Suppressor macrophage (primary cell): ENCODE measurements at places on chromosomes 16 and 17.

DNA sequence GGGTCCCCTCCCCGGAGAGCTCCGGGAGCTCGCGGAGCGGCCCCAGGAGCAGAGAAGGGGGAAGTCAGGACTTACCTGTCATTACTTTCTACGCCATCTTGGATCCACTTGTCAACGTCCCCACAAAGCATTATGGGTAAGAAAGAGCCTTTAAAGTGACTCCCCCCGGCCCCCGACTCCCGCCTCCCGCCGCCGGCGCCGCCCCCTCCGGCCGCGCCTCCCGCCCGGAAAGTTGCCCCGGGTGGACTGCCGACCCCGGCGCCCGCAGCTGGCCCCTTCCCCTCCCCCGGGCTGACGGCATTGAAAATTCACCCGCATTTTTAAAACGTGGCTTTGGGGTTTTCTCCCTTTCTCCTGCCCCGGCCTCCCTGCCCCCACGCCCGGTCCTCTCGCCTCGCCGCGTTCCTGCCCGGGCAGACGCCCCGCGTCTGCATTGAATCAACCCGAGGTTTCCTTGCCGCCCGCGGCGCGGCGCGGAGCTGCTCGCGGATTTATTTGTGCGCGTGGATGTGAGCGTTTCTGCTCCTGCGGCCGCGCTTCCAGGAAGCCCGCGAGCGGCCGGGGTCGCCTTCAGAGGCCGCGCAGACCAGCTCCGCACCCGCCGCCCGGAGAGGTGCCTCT is at the start of gene HELZ:
Gene HELZ, minus strand, starts transcription at position 124 of the 621 bp plus-strand sequence. CDS start 26,392 bp downstream, outside the sequence.
- peak; percentile 89 for DNase-seq

GRCh38 chr17:44390250-44390870 is 911 bp upstream of the ITGA2B start:
- no peak for DNase-seq

DNA sequence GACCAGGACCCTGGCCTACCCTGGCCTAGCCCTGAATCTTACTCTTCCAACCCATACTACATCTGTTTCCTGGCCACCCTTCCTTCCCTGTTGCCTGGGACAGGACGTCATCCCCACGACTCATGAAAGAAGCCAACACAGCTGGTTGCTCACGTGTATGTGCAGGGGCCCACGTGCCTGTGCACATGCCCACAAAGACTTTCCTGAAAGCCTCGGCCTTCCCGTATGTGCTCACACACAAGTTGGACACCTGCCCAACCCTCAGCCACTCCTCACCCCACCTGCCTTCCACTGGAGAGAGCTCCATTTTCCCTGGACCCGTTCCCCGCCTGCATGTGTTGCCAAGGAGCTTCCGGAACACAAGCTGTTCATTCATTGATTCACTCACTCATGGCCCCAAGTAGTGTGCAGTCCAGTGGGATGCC is 7.0 kb downstream of the PLXDC1 start:
- no peak for DNase-seq

DNA sequence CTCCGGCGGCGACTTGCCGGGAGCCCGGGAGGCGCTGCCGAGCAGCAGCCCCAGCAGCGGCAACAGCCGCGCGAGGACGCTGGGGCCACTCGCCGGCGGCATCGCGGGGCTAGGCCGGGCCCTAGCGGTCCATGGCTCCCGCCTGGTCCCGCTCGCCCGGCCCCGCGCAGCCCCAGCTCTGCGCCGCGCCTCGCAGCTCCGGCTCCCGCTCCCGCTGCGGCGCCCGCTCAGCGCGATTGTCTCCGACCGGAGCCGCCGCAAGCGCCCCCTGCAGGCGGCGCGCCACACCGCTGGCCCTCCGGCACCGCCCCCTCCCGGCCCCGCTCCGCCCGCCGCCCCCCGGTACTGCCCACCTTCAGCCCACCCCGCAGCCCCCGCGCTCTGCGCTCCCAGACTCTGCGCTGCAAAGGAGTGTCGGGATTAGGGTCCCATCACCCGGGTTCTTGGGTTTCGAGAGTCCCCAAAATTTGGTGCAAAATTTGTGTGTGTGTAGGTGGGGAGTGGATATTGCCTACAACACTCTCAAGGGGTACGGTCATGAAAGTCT is at the start of gene FAM171A2:
Gene FAM171A2, minus strand, starts transcription at position 241 of the 547 bp plus-strand sequence. Its CDS starts 139 bp downstream, at position 102.
- peak; percentile 70 for DNase-seq

DNA sequence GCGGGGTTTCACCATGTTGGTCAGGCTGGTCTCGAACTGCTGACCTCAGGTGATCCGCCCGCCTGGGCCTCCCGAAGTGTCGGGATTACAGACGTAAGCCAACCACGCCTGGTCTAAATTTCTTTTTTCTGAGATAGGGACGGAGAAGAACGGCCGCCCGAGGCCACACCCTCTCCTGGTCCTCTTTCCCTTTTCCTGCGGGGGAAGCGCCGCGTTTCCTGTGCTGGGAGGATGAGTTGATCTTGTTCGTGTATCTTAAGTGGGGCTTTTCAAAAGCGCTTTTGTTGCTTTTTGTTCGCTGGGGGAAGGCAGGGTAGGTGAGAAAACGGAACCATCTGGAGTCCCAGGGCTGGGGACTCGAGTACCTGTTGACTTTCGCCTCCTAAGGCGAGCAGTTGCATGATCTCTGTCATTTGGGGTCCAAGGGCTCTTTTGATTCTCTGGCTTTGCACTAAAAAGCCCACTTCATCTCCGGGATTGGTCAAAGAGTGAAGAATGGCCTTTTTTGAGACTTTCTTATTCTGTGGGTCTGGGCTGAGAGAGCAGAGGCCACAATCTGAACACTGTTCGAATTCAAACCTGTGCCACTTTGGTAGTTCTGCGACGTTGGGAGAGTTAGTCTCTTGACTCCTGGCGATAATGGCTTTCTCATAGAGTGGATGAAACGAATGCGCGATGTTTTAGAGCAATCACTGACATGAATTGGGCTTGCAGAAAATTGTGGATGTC is 1.3 kb downstream of the FUS start:
- peak; percentile 60 for DNase-seq

- DNase-seq = no peak
Measured at GRCh38 chr17:73317513-73318426, 6.0 kb upstream of the CDC42EP4 start.

GRCh38 chr16:52912565-52913173 is 140.0 kb downstream of the CHD9NB start:
- peak; percentile 61 for DNase-seq

- peak; percentile 30 for DNase-seq
Measured at GRCh38 chr16:48201515-48202201, 42.4 kb upstream of the LONP2 start.

DNA sequence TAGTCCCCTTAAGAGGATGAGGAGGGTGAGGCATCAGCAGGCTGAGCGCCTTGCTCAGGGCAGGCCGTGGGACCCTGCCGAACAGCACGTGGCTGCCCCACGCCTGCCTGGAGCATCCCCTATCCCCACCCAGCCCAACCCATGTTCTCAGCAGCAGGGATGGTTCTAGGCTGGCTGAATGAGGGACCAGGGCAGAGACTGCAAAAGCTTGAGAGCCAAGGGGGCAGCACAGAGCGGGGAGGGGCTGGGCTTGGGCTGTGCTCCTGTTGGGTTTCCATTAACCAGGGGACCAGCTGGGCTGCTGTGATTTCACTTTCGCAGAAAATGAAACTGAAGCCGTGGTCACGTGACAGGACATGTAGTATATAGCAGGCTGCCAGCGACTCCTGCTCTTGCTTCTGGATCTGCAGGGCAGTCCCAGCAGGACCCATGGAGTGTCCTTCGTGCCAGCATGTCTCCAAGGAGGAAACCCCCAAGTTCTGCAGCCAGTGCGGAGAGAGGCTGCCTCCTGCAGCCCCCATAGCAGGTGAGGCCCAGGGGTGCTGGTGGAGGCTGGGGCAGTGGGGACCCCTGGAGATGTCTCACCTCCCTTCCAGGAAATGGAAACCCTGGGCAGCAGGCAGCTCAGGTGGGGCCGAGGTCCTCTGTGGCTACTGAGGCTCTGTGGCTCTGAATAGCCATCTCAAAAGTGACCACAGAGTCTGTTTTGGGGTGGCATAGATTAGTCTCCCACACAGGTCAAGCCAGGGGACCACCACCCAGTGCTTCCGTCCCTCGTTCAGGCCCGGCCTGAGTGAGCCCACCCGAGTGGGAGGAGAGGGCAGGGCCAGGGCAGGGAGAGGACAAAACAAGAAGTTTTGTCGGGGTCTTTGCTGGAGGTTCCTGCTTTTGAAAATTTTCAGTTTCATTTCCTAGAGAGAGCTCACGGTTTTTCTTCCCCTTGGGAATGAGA is 2.9 kb downstream of the RNF213 start:
- peak; percentile 94 for DNase-seq

DNA sequence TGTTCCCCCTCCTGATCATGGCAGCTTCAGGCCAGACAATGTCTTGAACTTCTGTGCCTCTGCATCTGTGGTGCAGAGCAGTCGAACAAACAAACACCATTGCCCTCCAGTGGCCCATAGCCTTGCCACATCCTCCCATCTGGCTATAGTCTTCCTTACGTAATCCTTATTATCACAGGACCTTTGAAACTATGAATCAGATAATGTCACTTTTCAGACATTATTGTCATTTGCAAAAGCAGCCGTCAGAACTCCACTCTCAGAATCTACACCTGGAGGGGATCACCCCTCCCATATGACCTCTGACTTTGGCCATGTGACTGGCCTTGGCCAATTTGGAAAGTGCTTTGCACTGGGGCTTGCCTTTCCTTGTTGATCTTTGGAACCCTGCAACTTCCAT is 387.3 kb downstream of the MAF start:
- peak; percentile 51 for DNase-seq

GRCh38 chr17:50863221-50863843 is 2.8 kb downstream of the TOB1 start:
- peak; percentile 77 for DNase-seq

GRCh38 chr17:3104322-3104721 is at the start of gene OR1D2:
OR1D2 (minus strand) TSS chr17:3104422; CDS start chr17:3092996, 11,426 bp downstream.
- DNase-seq = no peak

GRCh38 chr16:22691335-22691734 is 122.6 kb upstream of the HS3ST2 start:
- DNase-seq = no peak
